ENCODE measurements at places on chromosomes 6 and 20.

DNA sequence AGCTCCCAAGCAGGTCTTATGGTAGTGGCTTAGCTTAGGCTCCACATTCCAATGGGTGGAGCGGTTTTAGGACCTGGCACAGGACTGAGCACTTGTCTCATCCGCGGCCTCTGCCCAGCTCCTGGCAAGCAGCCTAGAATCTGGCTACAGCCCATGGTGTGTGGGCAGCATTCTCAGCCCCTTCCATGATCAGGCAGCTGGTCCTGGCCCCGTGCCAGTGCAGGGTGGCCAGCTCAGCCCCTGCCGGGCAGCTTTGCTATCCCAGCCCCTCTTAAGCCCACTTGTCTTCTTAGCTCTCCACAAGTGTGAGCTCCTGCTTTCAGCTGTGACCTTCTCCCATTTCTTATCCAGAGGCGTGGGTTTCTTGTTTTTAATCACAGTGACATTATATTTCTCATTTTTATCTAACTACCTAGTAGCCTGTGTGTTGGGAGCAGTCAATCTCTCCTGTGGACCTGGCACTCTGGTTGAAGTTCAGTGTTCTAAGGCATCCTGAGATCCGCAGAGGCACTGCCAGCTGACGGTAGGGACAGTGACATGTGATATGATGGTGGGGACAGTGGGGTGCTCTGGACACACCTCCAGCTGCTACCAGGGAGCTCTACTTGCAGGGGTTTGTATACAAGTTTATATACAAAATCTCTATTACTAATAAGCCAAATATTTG, 119.9 kb upstream of the PRND start:
- DNase-seq = no peak
- H3K4me3 ChIP-seq = no peak overlapping the region
- no peaks in the 10 kb centered on the region for H3K36me3 ChIP-seq
- H3K4me1 ChIP-seq = peaks cover 7% of the 10 kb centered on the region

GRCh38 chr6:149359440-149359839, 40.6 kb upstream of the SUMO4 start:
- no peak overlapping the region for H3K4me3 ChIP-seq
- H3K36me3 ChIP-seq = peaks cover 47% of the 10 kb centered on the region
- H3K27ac ChIP-seq = no peak overlapping the region

DNA sequence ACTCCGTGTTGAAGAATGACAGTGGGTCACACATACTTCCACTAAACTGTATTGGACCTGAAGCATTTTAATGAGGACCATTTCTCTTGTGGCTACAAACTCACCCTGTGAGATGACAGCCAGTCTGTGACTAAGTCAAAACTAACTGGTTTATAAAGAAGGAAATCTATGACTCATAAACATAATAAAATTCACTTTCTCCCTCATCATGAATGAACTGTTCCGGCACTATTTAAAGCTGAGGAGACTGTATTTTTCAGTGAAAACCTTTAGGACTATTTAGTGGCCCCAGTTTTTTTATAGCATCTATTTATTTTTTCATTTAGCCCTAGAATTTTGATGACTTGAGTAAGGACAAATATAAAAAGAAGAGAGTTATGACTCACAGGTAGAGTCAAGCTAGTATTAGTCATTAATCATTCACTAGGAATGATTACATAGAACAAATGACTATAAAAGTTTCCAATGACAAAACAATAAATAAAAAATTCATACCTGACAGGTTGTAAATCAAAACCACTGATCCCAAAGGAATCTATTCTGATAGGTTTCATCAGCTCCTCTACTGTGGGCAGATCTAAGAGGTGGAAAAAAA, 34.2 kb downstream of the CEP162 start:
- H3K27me3 ChIP-seq = no peaks in the 10 kb centered on the region
- no peaks in the 10 kb centered on the region for H3K4me1 ChIP-seq
- H3K36me3 ChIP-seq = peaks cover 81% of the 10 kb centered on the region
- no peak overlapping the region for H3K27ac ChIP-seq
- H3K4me3 ChIP-seq = no peak overlapping the region

DNA sequence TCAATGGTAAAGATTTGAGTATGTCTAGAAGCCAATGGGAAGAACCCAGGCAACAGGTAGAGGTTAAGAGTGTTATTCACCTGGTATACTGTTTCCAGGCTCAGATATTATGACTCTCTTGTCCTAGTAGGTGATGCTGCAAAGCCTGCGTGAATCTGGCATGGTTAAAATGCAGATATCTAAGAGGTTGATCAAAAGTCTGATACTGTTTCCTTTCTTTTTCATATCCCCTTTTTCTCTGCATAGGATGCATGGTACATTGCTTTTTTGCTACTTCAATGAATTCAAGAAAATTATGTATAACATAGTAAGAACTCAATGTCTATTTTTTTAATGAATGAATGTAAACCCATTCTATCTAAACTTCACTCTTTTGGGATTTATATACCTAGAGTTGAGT, 284.3 kb upstream of the KHDRBS2 start:
- no peaks in the 10 kb centered on the region for H3K4me1 ChIP-seq
- no peak overlapping the region for H3K4me3 ChIP-seq
- no peaks in the 10 kb centered on the region for H3K36me3 ChIP-seq
- H3K27me3 ChIP-seq = no peaks in the 10 kb centered on the region
- H3K27ac ChIP-seq = no peak overlapping the region

DNA sequence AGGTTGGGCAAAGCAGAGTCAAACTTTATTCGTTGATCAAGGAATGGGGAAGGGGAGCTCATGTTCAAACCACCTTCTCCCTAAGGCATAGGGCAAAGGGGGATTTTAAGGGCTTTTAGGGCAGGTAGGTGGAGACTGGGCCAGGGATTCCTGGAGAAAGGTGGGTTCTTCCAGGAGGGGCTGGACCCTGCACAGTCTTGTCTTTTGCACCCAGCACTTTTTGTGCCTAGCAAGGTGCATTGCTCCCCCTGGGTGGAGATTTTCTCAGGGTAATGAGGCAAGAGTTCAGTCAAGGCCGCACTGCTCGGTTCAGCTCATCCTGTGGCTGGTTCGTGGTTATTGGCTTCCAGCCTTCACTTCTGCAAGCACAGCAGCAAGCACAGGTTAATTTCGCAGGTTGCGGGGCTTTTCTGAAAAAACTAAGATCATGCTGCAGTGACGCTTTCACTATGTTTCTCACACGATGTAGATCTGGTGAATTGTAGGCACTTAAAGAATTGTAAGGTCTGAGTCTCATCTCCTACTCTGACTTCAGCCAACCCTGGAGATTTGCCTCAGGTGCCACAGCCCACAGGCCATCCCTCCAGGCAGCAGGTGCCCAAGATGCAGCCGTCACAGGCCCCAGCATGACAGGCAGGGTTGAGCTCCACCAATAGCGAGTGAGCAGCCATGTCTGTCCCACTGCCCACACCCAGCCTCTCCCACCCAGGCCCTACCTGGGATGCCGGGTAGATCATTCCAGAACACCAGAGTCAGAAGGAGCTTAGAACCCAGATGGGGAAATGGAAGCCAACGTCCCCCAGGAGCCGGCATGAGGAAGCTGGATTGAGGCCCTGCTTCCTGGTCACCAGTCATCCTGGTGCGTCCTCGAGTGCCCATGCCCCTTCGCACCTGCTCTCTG, 37.1 kb downstream of the SUN5 start:
- no peak for DNase-seq
- H3K4me1 ChIP-seq = peaks cover 31% of the 10 kb centered on the region
- no peaks in the 10 kb centered on the region for H3K36me3 ChIP-seq
- peaks cover 13% of the 10 kb centered on the region for H3K27me3 ChIP-seq
- H3K27ac ChIP-seq = no peak overlapping the region

DNA sequence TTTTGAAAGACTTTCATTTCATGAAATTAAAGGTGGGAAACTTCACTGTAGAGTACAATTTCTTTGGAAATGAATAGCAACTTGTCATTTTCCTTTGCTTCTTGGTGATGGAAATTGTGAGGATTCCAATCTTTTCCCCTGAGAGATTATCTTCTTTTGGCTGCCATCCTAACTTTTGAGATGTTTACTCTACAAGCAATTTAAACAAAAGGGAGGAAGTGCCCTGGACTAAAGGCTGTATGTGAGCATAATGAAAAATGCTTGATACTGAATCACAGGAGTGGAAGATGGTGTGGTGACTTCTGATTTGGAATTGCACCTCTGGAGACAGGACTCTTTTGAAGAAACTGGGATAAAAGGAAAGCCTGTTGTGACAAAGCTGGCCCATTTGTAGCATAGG, 43.1 kb upstream of the JAG1 start:
- no peaks in the 10 kb centered on the region for H3K27me3 ChIP-seq
- H3K4me3 ChIP-seq = no peak overlapping the region
- DNase-seq = no peak
- peak overlapping the region; percentile 24 for H3K27ac ChIP-seq
- no peaks in the 10 kb centered on the region for H3K36me3 ChIP-seq

DNA sequence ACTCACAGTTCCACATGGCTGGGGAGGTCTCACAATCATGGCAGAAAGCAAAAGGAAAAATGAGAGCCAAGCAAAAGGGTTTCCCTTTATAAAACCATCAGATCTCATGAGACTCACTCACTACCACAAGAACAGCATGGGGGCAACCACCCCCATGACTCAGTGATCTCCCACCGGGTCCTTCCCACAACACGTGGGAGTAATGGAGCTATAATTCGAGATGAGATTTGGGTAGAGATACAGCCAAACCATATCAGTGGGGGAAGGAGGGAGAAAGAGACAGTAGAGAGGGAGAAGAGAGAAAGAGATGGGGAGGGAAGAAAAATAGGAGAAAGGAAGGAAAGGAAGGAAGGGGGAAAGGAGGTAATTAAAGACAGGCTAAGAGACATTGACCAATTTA, 30.1 kb downstream of the GMDS start:
- H3K4me3 ChIP-seq = no peak overlapping the region
- peaks cover 40% of the 10 kb centered on the region for H3K4me1 ChIP-seq
- no peaks in the 10 kb centered on the region for H3K36me3 ChIP-seq
- DNase-seq = no peak
- peak overlapping the region; percentile 5 for H3K27ac ChIP-seq

GRCh38 chr6:152091851-152092341, 284.4 kb downstream of the ESR1 start:
- H3K4me1 ChIP-seq = peaks cover 9% of the 10 kb centered on the region
- no peak overlapping the region for H3K4me3 ChIP-seq
- no peak overlapping the region for H3K27ac ChIP-seq
- H3K36me3 ChIP-seq = no peaks in the 10 kb centered on the region
- H3K27me3 ChIP-seq = peaks cover 7% of the 10 kb centered on the region

- peaks cover 3% of the 10 kb centered on the region for H3K27me3 ChIP-seq
- no peak overlapping the region for H3K4me3 ChIP-seq
- no peak for DNase-seq
- no peak overlapping the region for H3K27ac ChIP-seq
Observed at GRCh38 chr6:19759117-19759880, 77.9 kb upstream of the ID4 start.

DNA sequence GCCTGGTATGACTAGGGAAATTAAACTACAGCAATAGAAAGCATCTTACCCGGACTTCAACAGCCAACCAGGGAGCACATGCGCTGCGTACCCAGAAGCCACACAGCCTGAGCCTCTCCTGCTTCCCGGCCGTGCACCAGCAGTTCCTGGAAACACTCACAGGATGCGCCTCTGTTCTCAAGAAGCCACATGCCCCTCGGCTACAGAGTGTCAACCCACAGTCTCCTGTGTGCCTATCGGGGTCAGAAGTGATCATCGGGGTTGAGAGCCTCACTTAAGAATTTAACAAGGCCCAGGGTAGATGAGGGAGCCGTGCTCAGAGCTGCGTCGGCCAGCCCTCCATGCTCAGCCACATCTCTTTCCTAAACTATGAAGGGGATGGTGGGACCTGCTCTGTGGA, 147.2 kb upstream of the GGTLC1 start:
- H3K27me3 ChIP-seq = peaks cover 5% of the 10 kb centered on the region
- DNase-seq = no peak
- H3K36me3 ChIP-seq = no peaks in the 10 kb centered on the region
- H3K4me1 ChIP-seq = peaks cover 7% of the 10 kb centered on the region

DNA sequence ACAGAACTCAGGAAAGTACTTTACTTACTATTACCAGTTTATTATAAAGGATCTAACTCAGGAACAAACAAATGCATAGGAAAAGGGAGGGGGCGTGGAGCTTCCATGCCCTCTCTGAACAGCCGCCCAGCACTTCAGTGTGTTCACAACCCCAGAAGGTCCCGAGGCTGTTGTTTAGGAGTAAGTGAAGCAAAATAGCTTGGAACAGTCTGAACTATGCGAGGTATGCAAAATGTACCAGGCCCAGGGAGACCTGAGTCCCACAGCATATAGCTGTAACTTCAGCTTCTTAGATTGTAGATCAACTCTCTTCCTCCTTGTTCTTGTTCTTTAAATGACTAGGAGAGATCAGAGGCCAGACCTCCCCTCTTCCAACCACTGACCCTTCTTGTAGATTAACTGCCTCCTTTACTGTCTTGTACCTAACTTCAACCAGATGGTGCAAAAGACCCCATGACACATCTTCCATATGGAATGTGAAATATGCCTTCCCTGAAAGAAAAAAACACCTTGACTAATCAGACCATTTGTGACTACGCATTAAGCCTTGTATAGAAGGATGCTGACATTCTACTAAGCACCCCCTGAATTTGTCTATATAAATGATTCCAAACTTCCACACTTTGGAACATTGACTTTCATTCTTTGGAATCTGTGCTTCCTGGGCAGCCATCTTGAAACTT, 98.8 kb upstream of the SNX9 start:
- H3K27ac ChIP-seq = peak overlapping the region; percentile 55
- no peak for DNase-seq
- peaks cover 19% of the 10 kb centered on the region for H3K36me3 ChIP-seq

DNA sequence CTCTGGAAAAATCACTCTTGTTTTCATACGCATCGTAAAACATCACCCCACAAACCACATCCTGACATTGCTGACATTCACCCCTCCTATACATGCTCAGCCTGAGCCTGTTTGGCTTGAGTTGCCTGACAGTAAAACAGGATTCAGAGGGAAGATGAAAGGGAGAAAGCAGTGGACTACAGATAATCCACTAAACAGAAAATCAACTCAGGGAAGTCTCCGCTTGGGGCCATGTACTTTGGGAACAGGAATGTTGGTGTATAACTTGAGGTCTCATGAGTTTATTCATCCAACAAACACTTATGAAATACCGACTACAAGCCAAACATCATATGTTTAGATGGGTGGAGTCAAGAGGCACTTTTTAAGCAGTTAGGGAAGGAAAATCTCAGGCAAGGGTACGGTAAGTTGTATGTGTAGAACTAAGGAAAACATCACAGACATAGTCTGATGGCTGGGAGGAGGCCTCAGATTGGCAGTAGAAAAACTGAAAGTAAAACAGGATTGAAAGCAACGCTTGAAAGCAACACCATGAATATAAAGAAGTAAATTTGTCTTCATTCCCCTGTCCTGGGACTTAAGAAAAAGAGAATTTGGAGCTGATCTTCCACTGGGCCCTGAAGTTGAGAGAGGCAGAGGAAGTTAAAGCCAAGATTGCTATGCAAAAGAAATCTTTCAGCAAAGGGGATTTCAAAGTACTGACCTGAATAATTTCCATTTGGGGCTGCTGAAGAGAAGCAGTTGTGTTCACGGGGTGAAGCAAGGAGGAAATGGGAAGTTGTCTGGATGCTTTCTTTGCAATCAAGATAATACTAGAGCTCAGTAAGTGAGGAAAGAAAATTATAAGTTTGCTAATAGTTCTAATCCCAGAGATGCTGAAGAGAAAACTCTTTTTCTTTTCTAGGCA, 28.8 kb downstream of the PDE7B start:
- H3K27ac ChIP-seq = peak overlapping the region; percentile 5
- no peak for DNase-seq
- H3K27me3 ChIP-seq = no peaks in the 10 kb centered on the region

Data from nephron progenitor cell (in vitro differentiated cells).